Glutamatergic neuron (in vitro differentiated cells): ENCODE measurements at places on chromosomes 3 and 15. TPM values are rescaled to one million over a fixed set of nuclear protein-coding genes. Genes with fewer than 3 reads are reported as not detected.

DNA sequence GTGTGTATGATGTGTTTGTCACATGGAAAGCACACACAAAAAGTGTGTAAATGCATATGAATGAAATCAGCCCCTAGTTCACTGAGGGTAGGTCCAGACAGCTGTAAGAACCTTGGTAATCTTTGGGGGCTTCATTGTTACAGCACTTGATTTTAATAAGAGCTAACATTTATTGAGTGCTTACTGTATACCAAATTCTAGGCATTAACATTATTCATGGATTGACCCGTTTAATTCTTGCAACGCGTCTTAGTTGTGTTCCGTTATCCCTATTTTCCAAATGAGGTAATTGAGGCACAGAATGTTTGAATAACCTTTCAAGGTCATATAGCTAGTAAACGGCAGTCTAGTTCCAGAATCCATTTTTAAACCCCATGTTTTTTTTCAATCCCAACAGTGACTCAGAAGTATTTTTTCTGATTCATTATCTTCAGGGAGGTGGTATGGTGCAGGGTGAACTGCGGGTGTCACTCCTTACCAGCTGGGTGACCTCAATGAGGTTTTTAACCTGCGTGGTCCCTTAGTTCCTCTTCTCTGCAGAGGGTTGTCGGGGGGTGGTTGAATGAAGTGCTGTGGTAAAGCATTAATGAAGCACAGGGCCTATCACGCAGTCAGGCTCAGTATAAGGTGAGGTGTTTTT lies 14.2 kb downstream of the RAB8B start:
- peaks cover 2% of the 10 kb centered on the region for H3K27me3 ChIP-seq
- H3K27ac ChIP-seq, result no peak overlapping the region
- H3K36me3 ChIP-seq, result no peaks in the 10 kb centered on the region
- no peak for DNase-seq
- H3K4me1 ChIP-seq, result peaks cover 46% of the 10 kb centered on the region

- H3K27ac ChIP-seq, result no peak overlapping the region
- no peak for DNase-seq
- peaks cover 4% of the 10 kb centered on the region for H3K36me3 ChIP-seq
- peaks cover 41% of the 10 kb centered on the region for H3K4me1 ChIP-seq
- peaks cover 4% of the 10 kb centered on the region for H3K27me3 ChIP-seq
Measured at GRCh38 chr15:77544162-77544561, 88.5 kb downstream of the LINGO1 start.

DNA sequence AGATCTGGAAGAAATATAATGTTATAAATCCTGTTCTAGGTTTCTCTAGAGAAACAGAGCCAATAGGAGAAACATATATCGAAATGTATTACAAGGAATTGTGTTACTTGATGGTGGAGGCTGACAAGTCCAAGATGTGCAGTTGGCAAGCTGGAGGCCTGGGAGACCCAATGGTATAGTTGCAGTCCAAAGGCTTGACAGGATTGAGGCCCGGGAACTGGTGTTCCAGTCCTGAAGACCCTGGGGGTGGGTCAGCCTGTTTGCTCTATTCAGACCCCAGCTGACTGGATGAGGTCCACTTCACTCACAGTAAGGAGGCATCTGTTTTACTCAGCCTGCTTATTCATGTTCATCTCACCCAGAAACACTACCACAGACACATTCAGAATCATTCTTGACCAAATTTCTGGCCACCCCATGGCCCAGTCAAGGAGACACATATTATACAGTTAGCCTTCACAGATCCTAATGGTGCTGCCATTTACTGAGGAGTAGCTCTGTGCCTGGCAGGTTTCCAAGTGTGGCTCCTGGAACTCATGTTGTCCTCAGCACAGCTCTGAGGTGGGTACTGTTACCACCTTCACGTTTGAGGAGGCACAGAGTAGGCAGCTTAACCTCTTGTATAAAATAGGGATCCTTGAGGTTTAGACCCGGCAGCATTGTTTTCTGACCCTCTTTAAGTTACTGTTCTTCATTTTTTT lies 3.7 kb downstream of the TRAK1 start:
- peaks cover 72% of the 10 kb centered on the region for H3K4me1 ChIP-seq
- no peak overlapping the region for H3K4me3 ChIP-seq
- H3K36me3 ChIP-seq, result peaks cover 8% of the 10 kb centered on the region
- DNase-seq, result no peak

DNA sequence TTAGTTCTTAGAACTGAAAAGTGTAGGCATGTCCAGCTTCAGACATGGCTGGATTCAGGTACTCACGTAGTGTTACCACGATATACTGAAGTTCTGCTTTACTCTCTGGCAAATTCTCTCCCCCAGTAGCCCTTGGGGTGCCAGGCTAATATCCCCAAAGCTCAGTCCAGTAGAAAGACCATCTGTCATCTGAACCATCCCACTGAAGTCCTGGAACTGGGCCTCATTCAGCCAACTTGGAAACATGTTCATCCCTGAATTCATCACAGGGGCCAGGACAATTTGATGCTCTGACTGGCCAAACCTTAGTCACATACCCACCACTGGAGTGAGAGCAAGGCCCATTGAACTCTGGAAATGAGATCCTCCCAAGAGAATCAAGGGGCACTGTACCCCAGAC lies 8.2 kb downstream of the EFCC1 start:
- DNase-seq, result no peak
- H3K27me3 ChIP-seq, result peaks cover 10% of the 10 kb centered on the region
- no peaks in the 10 kb centered on the region for H3K36me3 ChIP-seq
- H3K4me1 ChIP-seq, result no peaks in the 10 kb centered on the region

DNA sequence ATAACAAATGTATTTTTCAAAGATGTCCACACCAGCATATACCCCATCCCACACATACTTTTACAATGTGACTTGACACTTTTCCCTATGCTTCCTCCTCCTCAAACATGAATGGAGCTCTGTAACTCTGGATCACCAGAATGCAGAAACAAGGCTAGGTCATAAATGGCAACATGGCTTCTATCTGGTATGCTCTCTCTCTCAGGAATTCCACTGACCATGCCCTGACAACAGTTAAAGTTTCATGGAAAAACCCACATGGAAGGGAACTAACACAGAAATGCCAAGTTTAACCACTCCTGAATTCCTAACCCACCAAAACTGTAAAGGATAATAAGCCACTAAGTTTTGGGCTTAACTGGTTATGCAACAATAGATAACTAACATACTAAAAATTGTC lies 19.9 kb downstream of the MYO9A start:
- no peak for DNase-seq
- peaks cover 4% of the 10 kb centered on the region for H3K4me1 ChIP-seq
- H3K27ac ChIP-seq, result no peak overlapping the region
- no peak overlapping the region for H3K4me3 ChIP-seq
- peaks cover 8% of the 10 kb centered on the region for H3K27me3 ChIP-seq
- peaks cover 7% of the 10 kb centered on the region for H3K36me3 ChIP-seq

Gene TATDN2
- total RNA-seq, result 24.7 TPM

GRCh38 chr3:172702256-172702655 lies 8.6 kb downstream of the NCEH1 start:
- no peak for DNase-seq
- no peaks in the 10 kb centered on the region for H3K27me3 ChIP-seq
- no peaks in the 10 kb centered on the region for H3K4me1 ChIP-seq
- no peak overlapping the region for H3K27ac ChIP-seq
- no peak overlapping the region for H3K4me3 ChIP-seq

GRCh38 chr15:85618228-85618505 lies 176.6 kb downstream of the KLHL25 start:
- H3K27me3 ChIP-seq, result no peaks in the 10 kb centered on the region
- no peak for DNase-seq
- no peaks in the 10 kb centered on the region for H3K36me3 ChIP-seq
- no peak overlapping the region for H3K27ac ChIP-seq

DNA sequence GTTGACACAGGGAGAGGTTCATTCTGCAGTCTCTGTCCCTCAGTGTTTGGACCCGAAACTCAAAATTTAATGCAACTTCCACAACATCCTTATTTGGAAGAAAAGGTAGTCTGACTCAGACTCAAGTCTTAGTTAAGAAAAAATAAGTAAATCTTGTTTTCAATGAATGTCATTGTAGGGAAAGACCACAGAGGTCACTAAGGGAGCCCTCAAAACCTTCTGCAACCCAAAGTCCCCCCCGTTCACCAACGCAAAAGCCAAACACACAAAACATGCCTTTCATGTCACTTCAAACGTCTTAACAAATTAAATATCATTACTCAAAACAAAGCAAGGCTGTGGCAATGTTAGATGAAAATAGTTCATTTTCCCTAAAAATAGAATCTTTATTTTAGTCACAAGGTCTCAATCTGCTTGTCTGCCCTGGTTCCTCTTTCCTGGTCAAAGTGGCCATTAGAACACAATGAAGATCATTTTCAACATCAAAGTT lies 20.9 kb upstream of the SSUH2 start:
- H3K4me1 ChIP-seq, result peaks cover 16% of the 10 kb centered on the region
- H3K27ac ChIP-seq, result no peak overlapping the region
- H3K36me3 ChIP-seq, result peaks cover 6% of the 10 kb centered on the region

DNA sequence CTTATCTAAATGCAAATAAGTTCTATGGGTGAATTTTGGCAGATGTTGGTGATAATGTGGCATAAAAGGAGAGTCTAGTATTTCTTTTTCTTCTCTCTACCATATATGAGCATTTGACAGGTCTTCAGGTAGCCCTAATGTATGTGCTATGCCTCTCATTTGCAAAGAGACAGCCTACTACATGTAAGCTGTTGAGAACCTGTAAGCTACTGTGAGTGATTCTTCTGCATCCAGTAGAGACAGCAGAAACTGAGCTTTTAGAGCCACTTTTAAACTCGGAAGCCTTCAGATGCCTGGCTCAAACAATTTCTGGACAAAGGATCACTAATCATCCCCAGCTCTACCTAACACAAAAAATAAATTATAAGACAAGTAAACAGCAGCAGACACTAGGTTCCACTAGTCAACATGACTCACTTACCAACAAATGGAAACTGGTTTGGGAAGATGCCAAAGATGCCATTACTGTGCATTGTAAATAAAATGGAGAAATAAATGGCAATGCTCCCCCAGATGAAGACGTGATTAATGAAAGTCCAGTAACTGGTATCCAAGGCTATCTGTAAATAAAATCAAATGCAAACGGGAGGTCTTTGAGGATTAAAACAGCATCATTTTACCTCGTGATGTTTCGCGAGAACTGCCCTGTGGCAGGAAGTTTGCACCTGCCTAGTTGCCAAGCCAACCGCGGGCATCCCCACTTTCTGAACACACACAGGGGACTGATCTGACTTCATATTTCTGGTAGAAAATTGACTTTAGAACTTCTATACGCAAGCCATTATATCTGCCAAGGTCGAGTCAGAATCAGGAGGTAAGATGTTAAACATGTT lies 245.3 kb downstream of the DTWD1 start:
- no peak for DNase-seq
- H3K27me3 ChIP-seq, result no peaks in the 10 kb centered on the region
- H3K4me1 ChIP-seq, result no peaks in the 10 kb centered on the region

DNA sequence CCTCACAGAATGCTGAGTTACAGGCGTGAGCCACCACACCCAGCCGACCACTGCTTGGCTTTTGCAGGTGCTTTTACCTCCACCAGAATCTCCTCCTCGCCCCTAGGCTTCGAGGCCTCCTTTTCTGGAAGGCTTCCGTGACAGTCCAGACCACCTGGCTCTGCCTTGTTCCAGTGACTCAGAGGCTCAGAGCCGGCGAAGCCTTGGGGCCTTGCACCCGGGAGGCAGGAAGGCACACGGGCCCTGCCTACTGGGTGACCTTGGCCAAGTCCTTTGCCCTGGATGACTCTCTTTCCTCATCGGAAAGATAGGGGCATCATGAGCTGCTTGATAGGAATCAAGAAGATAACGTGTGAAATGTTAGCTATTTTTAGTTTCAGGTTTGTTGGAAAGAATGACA lies 31.3 kb upstream of the FURIN start:
- no peak for DNase-seq
- peaks cover 2% of the 10 kb centered on the region for H3K27me3 ChIP-seq
- no peaks in the 10 kb centered on the region for H3K36me3 ChIP-seq

- H3K27ac ChIP-seq, result no peak overlapping the region
- H3K4me1 ChIP-seq, result no peaks in the 10 kb centered on the region
- H3K36me3 ChIP-seq, result peaks cover 6% of the 10 kb centered on the region
- DNase-seq, result no peak
- no peak overlapping the region for H3K4me3 ChIP-seq
Measured at GRCh38 chr15:34927726-34928125, 41.8 kb downstream of the AQR start.

- no peak for DNase-seq
- H3K36me3 ChIP-seq, result no peaks in the 10 kb centered on the region
- H3K27ac ChIP-seq, result no peak overlapping the region
- peaks cover 1% of the 10 kb centered on the region for H3K27me3 ChIP-seq
- H3K4me1 ChIP-seq, result no peaks in the 10 kb centered on the region
Measured at GRCh38 chr15:55434989-55435825, 26.9 kb downstream of the PIERCE2 start.

GRCh38 chr15:81253846-81254245 lies 57.2 kb downstream of the IL16 start:
- peaks cover 5% of the 10 kb centered on the region for H3K36me3 ChIP-seq
- no peak overlapping the region for H3K4me3 ChIP-seq
- no peaks in the 10 kb centered on the region for H3K27me3 ChIP-seq
- no peaks in the 10 kb centered on the region for H3K4me1 ChIP-seq
- no peak overlapping the region for H3K27ac ChIP-seq

Gene SCN5A
- total RNA-seq, result 4.8 TPM

GRCh38 chr3:87088993-87089841 lies 98.3 kb upstream of the VGLL3 start:
- H3K36me3 ChIP-seq, result no peaks in the 10 kb centered on the region
- no peaks in the 10 kb centered on the region for H3K27me3 ChIP-seq
- peak overlapping the region; percentile 61 for H3K4me3 ChIP-seq
- DNase-seq, result peak; percentile 18
- no peak overlapping the region for H3K27ac ChIP-seq

Gene BFSP2
- total RNA-seq, result not detected

Gene SH3BP5
- total RNA-seq, result 25.3 TPM

- H3K4me3 ChIP-seq, result no peak overlapping the region
- H3K27me3 ChIP-seq, result peaks cover 8% of the 10 kb centered on the region
- DNase-seq, result no peak
- H3K27ac ChIP-seq, result no peak overlapping the region
- H3K36me3 ChIP-seq, result peaks cover 14% of the 10 kb centered on the region
Measured at GRCh38 chr3:194390835-194391234, 8.2 kb downstream of the GP5 start.

DNA sequence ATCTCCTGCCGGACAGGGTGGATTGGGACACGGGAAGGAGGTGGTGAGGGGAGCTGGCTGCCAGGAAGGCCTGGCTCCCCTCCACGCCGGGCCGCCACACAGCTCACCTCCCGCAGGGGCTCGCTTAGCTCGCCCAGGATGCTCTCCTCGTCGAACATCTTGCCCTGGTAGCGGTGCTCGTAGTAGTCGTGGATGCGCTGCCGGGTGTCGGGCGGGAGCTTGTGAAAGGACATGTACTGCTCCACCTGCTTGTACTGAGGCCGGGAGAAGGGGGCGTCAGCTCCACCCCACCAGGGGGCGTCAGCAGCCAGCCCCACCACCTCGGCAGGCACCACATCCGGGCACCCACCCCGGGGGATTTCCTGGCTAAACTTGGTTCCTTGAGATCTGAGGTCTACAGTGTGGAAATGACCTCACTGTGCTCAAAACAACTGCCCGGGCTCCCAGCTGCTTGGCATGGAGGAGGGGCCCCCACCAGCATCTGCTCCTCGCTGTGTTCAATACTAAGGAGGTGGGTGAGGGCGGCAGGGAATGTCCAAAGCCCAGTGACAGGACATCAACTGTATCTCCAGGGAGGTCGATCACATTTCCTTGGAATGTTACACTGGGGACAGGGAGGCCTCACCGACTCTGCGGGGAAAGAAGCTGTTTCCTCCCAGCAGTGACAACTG lies 43.4 kb downstream of the HCN4 start:
- peak overlapping the region; percentile 35 for H3K4me3 ChIP-seq
- peaks cover 43% of the 10 kb centered on the region for H3K4me1 ChIP-seq
- peaks cover 15% of the 10 kb centered on the region for H3K36me3 ChIP-seq
- H3K27ac ChIP-seq, result peak overlapping the region; percentile 73
